ENCODE measurements at places on chromosomes 6 and 20. TPM values are rescaled to one million over a fixed set of nuclear protein-coding genes. Genes with fewer than 3 reads are reported as not detected.

- no peaks in the 10 kb centered on the region for H3K27me3 ChIP-seq
- H3K36me3 ChIP-seq = no peaks in the 10 kb centered on the region
- DNase-seq = no peak
- H3K4me3 ChIP-seq = no peak overlapping the region
- H3K4me1 ChIP-seq = peaks cover 44% of the 10 kb centered on the region
- no peak overlapping the region for H3K27ac ChIP-seq
These were observed 110.0 kb upstream of the MTHFD1L start for GRCh38 chr6:150755524-150755923.

CCN6 gene
- total RNA-seq = not detected

DNA sequence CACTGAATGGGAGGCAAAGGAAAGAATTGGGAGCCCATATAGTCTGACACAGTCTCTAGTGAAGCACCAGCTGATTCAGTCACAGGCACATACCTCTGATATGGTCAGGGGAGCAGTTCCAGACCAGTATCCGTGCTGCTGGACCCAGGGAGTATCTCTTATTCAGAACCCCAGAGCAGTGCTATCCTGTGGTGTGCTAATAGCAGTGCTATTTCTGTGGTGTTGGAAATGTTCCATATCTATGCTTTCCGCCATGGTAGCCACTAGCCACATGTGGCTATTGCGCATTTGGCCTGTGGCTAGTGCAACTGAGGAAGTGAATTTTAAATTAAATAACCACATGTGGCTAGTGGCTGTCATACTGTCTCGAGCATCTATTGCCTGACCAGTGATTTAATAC, 11.0 kb downstream of the SCUBE3 start:
- DNase-seq = no peak
- H3K27me3 ChIP-seq = no peaks in the 10 kb centered on the region
- no peak overlapping the region for H3K27ac ChIP-seq
- no peaks in the 10 kb centered on the region for H3K36me3 ChIP-seq
- H3K4me1 ChIP-seq = no peaks in the 10 kb centered on the region

DNA sequence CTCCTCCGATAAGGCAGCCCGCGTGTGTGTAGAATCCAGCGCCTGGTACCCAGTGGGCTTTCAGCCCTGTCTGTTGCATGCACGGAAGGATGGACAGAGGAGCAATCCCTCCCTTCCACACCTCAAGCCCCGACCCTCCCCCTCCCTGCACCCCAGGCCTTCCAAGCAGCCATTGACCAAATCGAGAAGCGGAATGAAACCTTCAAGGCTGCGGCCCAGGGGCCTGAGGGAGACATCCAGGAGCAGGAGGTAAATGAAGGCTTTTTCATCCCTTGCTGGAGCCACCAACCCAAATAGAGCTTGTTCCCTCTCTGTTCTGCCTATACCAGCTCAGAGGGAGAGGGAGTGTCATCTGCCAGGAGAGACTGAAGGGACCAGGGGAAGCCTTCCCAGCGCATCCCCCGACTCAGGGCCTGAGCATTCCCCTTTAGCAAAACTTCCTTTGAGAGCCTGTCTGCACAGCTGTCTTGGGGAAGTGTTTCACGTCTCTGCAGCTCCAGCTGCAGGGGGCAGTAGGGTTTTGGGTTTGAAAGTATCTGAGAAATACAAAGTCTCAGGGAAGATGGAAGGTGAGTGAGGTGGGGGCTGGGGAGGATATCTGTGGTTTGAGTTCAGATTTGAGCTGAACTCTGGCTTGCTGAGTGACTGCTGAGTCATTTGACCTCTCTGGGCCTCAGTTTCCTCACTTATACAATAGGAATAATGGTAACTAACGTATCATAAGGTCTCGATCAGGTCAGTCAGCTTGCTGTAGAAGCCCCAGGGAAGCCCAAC, 16.1 kb downstream of the FGD2 start:
- no peaks in the 10 kb centered on the region for H3K4me1 ChIP-seq
- peak; percentile 43 for DNase-seq
- H3K27ac ChIP-seq = no peak overlapping the region
- no peak overlapping the region for H3K4me3 ChIP-seq
- no peaks in the 10 kb centered on the region for H3K36me3 ChIP-seq
- H3K27me3 ChIP-seq = no peaks in the 10 kb centered on the region

DNA sequence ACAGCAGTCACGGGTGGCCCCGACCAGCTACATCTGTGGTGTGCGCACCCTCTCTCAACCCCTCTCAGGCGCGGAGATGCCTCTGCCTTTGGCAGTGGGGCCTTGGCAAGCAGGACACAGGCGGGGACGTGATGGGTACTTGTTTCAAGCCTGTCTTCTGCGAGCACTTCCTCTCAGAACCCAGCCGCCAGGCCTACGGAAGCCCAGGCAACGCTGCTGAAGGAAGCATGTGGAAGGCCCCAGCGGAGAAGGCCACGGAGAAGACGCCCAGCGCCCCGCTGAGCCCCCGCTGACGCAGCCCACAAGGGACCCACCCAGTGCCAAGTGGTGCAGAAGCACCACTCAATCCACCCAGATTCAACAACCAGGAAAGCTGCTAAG, 13.0 kb downstream of the SERPINB6 start:
- H3K36me3 ChIP-seq = no peaks in the 10 kb centered on the region
- H3K4me3 ChIP-seq = no peak overlapping the region
- no peaks in the 10 kb centered on the region for H3K4me1 ChIP-seq
- no peaks in the 10 kb centered on the region for H3K27me3 ChIP-seq
- DNase-seq = no peak

PRSS16 gene
- 0.85 TPM for total RNA-seq

DNA sequence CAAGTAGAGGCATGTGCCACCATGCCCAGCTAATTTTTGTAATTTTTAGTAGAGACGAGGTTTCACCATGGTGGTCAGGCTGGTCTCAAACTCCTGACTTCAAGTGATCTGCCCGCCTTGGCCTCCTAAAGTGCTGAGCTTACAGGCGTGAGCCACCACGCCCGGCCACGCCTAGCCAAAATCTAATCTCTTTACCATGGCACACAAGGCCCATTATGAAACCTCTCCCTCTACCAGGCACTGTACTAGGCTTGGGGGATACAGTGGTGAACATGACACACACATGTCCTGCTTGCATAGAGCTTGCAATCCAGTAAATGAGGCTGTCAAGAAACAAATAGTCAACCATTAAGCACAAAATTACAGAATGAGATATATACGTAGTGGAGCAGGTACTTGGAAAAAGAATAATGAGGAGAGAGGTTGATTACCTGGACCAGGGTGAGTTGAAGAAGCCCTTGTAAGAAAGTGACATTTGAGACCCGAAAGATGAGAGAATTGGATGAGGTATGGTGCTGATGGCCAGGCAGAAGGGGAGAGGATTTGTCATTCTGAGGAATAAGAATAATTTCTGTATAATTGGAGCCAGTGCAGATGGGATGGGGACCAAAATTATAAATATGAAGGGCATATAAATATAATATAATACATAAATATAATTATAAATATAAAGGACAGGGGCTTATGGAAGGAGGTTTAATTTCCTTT, 1.2 kb upstream of the CTNNBL1 start:
- H3K4me3 ChIP-seq = no peak overlapping the region
- H3K27ac ChIP-seq = no peak overlapping the region
- H3K36me3 ChIP-seq = no peaks in the 10 kb centered on the region
- DNase-seq = no peak

- no peak overlapping the region for H3K27ac ChIP-seq
- no peaks in the 10 kb centered on the region for H3K4me1 ChIP-seq
- no peak overlapping the region for H3K4me3 ChIP-seq
These were observed 345.2 kb downstream of the GJA1 start for GRCh38 chr6:121780325-121781321.

SEMG1 gene
- 2.1 TPM for total RNA-seq

DNA sequence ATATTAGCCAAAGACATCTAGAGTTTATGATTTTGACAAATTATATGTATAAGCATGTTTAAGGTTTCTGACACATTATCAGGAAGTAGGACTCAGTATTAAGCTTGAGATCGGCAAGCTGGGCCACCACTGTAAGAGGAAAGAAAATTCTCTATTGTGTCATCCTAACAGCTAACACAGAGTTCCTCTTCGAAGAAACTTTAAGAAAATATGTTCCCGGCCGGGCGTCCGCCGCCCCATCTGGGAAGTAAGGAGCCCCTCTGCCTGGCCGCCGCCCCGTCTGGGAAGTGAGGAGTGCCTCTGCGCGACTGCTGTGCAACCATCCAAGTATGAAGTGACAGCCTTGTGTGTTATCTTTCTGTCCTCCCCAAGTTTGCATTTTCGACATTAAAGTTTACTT, 23.0 kb downstream of the USP49 start:
- no peak overlapping the region for H3K27ac ChIP-seq
- H3K4me3 ChIP-seq = no peak overlapping the region
- no peaks in the 10 kb centered on the region for H3K27me3 ChIP-seq

- no peaks in the 10 kb centered on the region for H3K27me3 ChIP-seq
- no peak overlapping the region for H3K4me3 ChIP-seq
- no peak overlapping the region for H3K27ac ChIP-seq
- H3K4me1 ChIP-seq = peaks cover 7% of the 10 kb centered on the region
- no peaks in the 10 kb centered on the region for H3K36me3 ChIP-seq
These were observed 78.0 kb downstream of the RWDD2A start for GRCh38 chr6:83270971-83271719.

BPIFB2 gene
- not detected for total RNA-seq

CD40 gene
- 16.3 TPM for total RNA-seq

DNA sequence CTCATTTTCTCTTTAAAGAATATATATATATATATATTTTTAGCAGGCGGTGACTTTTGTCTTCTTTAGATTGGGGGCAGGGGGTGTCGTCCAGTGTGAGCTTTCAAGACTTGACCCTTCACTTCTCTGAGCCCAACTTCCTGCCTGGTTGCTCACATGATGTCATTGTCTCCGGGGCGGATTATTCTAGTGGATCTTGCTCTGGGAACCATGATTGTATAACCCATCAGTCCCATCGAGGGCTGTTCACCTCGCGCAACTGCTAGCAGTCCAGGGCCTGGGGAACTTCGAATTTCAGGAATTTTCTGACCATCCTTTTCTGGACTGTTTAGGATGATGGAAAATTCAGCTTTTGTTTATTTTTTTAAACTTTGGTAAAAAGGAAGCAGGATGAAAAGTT, 1.0 kb downstream of the IGF2R start:
- DNase-seq = peak; percentile 44
- peak overlapping the region; percentile 84 for H3K27ac ChIP-seq
- H3K36me3 ChIP-seq = no peaks in the 10 kb centered on the region
- H3K4me3 ChIP-seq = peak overlapping the region; percentile 95
- H3K27me3 ChIP-seq = no peaks in the 10 kb centered on the region

- H3K4me1 ChIP-seq = no peaks in the 10 kb centered on the region
- no peak for DNase-seq
- no peaks in the 10 kb centered on the region for H3K27me3 ChIP-seq
- no peak overlapping the region for H3K27ac ChIP-seq
- H3K4me3 ChIP-seq = no peak overlapping the region
These were observed 172.9 kb downstream of the LAMA2 start for GRCh38 chr6:129055796-129056195.

DNA sequence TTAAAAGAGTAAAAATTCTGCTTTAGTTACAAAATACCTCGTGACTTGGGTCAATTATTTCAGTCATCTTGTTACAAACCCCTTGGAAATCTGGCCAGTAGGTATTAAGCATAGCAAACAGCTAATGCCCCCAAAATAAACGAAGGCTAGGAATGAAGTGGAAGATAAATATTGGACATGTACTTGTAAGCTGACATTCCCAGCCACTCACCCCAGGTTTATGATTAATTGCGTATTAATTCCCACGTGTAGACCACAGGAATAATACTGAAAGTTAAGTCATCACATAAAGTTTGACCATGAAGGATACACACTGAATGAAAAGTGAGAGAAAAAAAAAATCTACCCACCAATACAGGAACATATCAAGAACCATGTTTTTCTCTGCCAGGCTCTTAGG, 936.5 kb upstream of the ADGRB3 start:
- H3K4me1 ChIP-seq = peaks cover 9% of the 10 kb centered on the region
- DNase-seq = no peak
- H3K27me3 ChIP-seq = no peaks in the 10 kb centered on the region
- H3K4me3 ChIP-seq = no peak overlapping the region

KHDC1L gene
- total RNA-seq = not detected

- DNase-seq = peak; percentile 85
- H3K36me3 ChIP-seq = no peaks in the 10 kb centered on the region
- peaks cover 5% of the 10 kb centered on the region for H3K4me1 ChIP-seq
These were observed 51.8 kb downstream of the SSR1 start for GRCh38 chr6:7261032-7261841.

ECT2L gene
- not detected for total RNA-seq

SLC13A3 gene
- total RNA-seq = 1.3 TPM

- H3K36me3 ChIP-seq = no peaks in the 10 kb centered on the region
- no peak for DNase-seq
- H3K4me1 ChIP-seq = no peaks in the 10 kb centered on the region
- no peaks in the 10 kb centered on the region for H3K27me3 ChIP-seq
These were observed 76.5 kb downstream of the SPTLC3 start for GRCh38 chr20:13085275-13085674.

GRCh38 chr6:139852488-139853140, 478.2 kb upstream of the CITED2 start:
- no peak overlapping the region for H3K27ac ChIP-seq
- DNase-seq = no peak
- no peaks in the 10 kb centered on the region for H3K4me1 ChIP-seq
- no peaks in the 10 kb centered on the region for H3K36me3 ChIP-seq

- H3K27ac ChIP-seq = no peak overlapping the region
- no peaks in the 10 kb centered on the region for H3K4me1 ChIP-seq
- H3K4me3 ChIP-seq = no peak overlapping the region
- H3K27me3 ChIP-seq = no peaks in the 10 kb centered on the region
- no peak for DNase-seq
- no peaks in the 10 kb centered on the region for H3K36me3 ChIP-seq
These were observed 15.4 kb upstream of the L3MBTL1 start for GRCh38 chr20:43492101-43492500.

DNA sequence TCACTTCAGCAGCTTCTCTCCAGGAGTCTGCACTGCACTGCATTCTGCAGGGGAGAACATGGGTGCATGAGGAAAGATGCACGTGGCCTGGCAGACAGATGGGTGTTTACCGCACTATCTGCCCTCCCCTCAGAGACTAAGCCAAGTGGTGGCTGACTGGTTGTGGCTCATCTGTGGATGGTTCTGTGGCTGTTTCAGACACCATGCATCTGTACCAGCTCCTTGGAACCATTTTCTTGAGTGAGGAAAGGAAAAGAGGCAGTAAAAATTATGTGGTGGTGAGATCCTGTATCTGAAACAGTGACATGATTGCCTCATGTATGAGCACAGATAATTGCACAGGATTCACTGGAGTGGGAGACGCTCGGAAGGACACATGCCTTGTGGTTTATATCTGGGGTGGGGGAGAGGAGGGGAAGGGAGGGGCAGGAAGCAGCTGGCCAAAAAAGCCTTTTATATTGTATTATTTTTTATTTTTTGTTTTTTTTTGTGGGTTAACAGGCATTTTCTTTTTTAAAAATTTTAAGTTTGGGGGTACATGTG, 161.7 kb downstream of the ERMARD start:
- no peaks in the 10 kb centered on the region for H3K36me3 ChIP-seq
- no peak overlapping the region for H3K27ac ChIP-seq
- peaks cover 11% of the 10 kb centered on the region for H3K27me3 ChIP-seq
- DNase-seq = no peak
- H3K4me1 ChIP-seq = no peaks in the 10 kb centered on the region
- H3K4me3 ChIP-seq = no peak overlapping the region

MUC21 gene
- not detected for total RNA-seq

Measured in A673 (cell line).